ENCODE measurements at places on chromosomes 7 and 10. TPM values are rescaled to one million over a fixed set of nuclear protein-coding genes. Genes with fewer than 3 reads are reported as not detected.

LAMB4 gene
- total RNA-seq, result under 0.01 TPM

MRC1 gene
- total RNA-seq, result 0.09 TPM

FOXI2 gene
- total RNA-seq, result not detected

CTAGE6 gene
- not detected for total RNA-seq

PNLIP gene
- total RNA-seq, result not detected

LRRN3 gene
- 2.9 TPM for total RNA-seq

LLCFC1 gene
- not detected for total RNA-seq

GNAI1 gene
- 44.3 TPM for total RNA-seq

ANKRD30A gene
- total RNA-seq, result not detected

HOXA7 gene
- total RNA-seq, result 0.58 TPM

ADCYAP1R1 gene
- not detected for total RNA-seq

GTF2IRD2 gene
- total RNA-seq, result 6.5 TPM

KMT2C gene
- 21.7 TPM for total RNA-seq

PON2 gene
- total RNA-seq, result 99.9 TPM

HOXA2 gene
- total RNA-seq, result 6.4 TPM

NKX1-2 gene
- not detected for total RNA-seq

TUBB8 gene
- total RNA-seq, result not detected

Measured in pericardium fibroblast (primary cell).